ENCODE measurements at places on chromosomes 1 and 21. TPM values are rescaled to one million over a fixed set of nuclear protein-coding genes. Genes with fewer than 3 reads are reported as not detected.

DNA sequence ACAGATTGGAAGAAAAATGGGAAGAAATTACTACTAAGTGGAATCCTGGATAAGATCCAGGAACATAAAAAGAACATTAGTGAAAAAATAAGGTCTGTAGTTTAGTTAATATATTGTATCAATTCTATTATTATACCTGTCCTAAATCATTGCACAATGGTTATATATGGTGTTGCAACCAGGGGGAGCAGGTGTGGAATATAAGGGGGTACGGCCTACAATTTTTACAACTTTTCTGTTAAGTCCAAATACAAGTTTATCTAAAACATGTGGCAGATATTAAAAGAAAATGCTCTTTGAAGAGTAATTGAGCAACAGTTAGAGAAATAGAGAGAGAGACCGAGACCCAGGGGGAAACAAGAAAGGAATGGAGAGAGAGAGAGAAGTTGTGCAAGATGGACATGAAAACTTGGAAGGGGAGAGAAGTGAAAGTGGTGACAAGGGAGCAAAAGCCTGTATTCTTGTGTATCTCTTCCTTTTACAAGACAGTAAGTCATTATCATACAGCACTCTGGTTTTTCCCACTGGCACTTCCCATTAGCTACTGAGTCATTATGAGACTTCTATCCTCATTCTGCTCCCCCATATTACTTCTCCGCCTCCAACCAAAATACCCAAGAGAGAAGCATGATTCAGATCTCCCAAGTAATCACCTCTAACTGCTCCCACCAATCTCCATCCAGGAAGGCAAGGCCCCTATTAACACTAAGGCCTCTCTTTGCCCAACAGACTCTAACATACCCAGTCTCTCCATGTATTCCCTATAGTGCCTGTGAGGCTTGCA lies 22.3 kb upstream of the TRAF3IP3 start:
- DNase-seq: no peak

GRCh38 chr1:3735688-3736087 lies 16.6 kb upstream of the CCDC27 start:
- no peak for DNase-seq

GRCh38 chr1:24322470-24323177 lies 3.5 kb downstream of the GRHL3 start:
- peak; percentile 32 for DNase-seq

DNA sequence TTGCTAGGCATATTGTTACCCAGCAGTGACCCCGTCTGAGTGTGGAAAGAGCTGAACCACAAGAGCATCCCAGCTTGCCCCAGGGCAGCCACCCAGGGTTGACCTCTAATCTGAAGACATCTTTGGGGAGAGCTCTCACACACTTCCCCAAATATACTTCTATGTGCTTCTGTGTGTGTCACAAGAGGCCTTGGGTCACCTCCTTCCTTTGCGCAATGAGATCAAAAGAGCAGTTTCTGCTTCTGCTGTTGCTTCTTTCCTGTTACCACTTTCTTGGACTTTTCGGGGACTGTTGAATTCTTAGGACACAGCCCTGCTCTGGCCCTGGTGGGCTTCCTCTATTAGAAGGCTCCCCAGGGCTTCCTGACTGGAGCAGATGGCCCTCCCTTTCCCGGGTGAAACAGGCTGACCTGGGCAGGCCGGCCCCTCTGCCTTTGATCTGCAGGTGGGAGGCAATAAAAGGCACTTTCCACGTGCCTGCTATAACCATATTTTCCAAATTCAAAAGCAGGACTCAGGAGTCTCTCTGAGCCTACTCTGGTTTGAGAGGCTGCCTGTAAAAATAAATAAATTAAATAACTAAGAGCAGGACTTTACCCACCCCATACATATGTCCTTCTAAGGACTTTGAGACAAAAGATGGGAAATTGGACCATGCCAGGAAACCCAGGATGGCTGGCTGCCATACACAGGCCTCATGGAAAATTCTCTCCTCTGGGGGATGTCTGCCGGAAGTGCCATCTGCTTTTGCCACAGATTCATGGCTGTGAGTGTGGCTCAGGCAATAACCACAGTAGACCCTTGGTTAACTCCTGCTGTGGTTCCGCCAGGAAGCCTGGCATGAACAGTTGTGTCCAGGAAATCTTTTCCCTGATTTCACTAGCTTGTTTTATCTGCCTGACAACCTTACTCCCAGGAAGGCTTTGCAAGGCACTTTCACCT lies 28.3 kb upstream of the RCSD1 start:
- peak; percentile 20 for DNase-seq

Gene USP25
- 46.5 TPM for polyA plus RNA-seq

Gene LRRC8B
- polyA plus RNA-seq: 3.0 TPM

Gene C1orf141
- polyA plus RNA-seq: not detected

- no peak for DNase-seq
Observed at GRCh38 chr1:13510499-13510898, 3.3 kb downstream of the LRRC38 start.

Gene LCE3D
- polyA plus RNA-seq: not detected

Gene LENEP
- polyA plus RNA-seq: 0.67 TPM

DNA sequence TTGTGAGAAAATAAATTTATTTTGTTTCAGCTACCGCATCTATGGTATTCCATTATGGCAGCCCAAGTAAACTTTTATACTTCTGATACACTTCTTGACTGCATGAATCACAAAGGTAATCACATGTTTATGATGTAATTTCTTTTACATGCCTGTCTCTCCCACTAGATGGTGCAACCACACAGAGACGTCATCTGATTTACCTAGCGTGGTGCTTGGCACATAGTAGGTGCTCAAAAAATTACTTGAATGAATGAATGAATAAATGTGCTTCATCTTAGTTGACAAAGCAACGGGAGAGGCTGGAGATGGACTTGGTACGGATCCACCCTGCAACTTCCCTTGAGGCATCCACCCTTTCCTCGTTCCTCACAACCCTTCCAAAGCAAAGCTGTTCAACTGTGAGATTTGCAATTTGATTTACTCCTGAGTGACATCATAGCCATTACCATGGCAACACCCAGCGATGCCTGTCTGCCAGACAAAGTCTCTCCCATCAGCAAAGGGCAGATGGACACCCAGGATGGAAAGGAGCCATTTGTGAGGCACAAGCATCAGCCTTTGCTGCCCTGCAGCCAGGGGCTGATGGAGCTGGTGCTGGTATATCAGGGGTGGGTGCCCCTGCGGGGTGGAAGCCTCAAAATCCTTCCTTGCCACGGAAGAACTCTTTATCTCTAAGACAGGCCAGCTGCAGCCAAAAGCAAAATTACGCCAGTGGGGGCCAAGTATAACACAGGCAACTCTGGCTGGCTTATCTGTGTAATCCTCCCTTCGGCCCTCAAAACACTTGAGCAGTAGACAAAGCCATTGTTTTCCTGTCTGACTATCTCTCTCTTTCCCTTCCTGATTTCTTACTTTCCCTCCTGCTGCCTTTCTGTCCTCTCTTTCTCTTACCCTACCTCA lies 18.9 kb upstream of the VWA5B1 start:
- no peak for DNase-seq

Gene FABP3
- polyA plus RNA-seq: 134 TPM

Gene FCGR2B
- 0.06 TPM for polyA plus RNA-seq

GRCh38 chr21:39125752-39126485 lies 57.3 kb downstream of the PSMG1 start:
- DNase-seq: peak; percentile 78

GRCh38 chr1:8902765-8903164 lies 24.3 kb upstream of the ENO1 start:
- no peak for DNase-seq

Gene NOC2L
- polyA plus RNA-seq: 48.2 TPM

Gene PTPN22
- 0.26 TPM for polyA plus RNA-seq

Gene ZBTB21
- polyA plus RNA-seq: 4.7 TPM

Gene RGS4
- 1.2 TPM for polyA plus RNA-seq

GRCh38 chr1:103162360-103162759 lies 54.0 kb upstream of the COL11A1 start:
- DNase-seq: no peak

- no peak for DNase-seq
Observed at GRCh38 chr1:41900603-41901444, 17.9 kb downstream of the HIVEP3 start.

GRCh38 chr1:115314092-115314491 lies 24.0 kb downstream of the NGF start:
- no peak for DNase-seq

DNA sequence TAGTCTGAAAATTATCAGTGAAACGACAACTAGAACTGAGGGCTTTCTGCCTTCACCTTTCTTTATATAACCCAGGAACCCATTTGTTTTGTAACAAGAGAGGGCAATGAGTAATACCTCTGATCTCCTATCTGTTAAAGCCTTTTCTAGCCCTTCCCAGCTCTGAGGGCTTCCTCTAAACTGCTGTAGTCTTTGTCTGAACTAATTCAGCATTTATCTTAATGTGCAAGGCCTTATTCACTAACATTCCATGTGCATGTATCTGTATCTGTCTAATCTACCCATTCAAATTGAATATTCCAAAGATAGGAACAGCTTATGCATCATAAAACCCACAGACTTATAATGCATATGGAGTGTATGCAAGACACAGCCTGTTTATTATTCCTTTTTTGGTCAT lies 167.1 kb downstream of the LYPLAL1 start:
- DNase-seq: no peak

GRCh38 chr1:149965440-149965839 lies 28.8 kb upstream of the MTMR11 start:
- DNase-seq: no peak

Gene SLC9C2
- polyA plus RNA-seq: not detected

- no peak for DNase-seq
Observed at GRCh38 chr1:53291574-53291973, 36.3 kb downstream of the LRP8 start.

- DNase-seq: no peak
Observed at GRCh38 chr1:153831026-153831425, 55.8 kb downstream of the SLC27A3 start.

All from hindlimb muscle (tissue), 1 donor.